Endothelial cell (in vitro differentiated cells): ENCODE measurements at places on chromosomes 1 and 21.

GRCh38 chr1:27350663-27351540, 9.1 kb downstream of the SYTL1 start:
- peak; percentile 56 for DNase-seq

GRCh38 chr1:236677641-236678235, 8.6 kb upstream of the ACTN2 start:
- DNase-seq, result no peak

- DNase-seq, result no peak
Observed at GRCh38 chr1:96157101-96157500, 564.5 kb upstream of the PTBP2 start.

DNA sequence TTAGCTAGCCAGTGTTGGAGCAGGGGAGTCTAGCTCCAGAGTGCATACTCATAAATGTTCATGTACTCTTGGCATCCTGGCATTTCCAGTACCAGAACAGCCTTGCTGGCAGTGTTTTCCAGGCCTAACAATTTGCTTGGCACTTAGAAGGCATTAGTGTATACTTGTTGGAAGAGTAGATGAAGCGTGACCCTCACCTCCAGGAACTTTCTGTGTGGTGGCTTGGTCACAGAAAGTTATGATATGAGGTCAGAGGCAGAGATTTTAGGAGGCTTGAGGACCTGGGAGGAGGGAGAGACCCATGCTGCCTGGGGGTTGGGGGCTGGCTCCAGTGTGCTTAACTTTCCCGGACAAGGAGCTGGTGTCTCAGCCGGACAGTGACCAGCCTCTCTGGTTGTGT, 52.7 kb upstream of the GCLM start:
- DNase-seq, result no peak

- DNase-seq, result no peak
Observed at GRCh38 chr1:92887465-92887864, 55.6 kb downstream of the RPL5 start.

DNA sequence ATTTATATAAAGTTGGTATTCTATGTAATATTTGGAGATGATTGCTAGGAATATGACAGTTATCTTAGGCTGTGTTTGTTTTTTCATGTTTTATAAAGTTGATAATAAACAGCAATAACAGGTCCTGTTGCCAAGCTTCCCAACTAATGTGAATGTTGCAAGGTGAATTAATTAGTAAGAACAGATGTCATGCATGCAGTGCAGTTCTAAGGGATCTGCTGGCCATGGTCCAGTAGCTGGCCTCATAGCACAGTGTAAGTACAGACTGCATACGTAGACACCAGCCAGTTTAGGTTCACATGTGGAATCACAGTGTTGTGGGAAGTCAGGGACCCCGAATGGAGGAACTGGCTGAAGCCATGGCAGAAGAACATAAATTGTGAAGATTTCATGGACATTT, 478.2 kb downstream of the NEGR1 start:
- no peak for DNase-seq

DNA sequence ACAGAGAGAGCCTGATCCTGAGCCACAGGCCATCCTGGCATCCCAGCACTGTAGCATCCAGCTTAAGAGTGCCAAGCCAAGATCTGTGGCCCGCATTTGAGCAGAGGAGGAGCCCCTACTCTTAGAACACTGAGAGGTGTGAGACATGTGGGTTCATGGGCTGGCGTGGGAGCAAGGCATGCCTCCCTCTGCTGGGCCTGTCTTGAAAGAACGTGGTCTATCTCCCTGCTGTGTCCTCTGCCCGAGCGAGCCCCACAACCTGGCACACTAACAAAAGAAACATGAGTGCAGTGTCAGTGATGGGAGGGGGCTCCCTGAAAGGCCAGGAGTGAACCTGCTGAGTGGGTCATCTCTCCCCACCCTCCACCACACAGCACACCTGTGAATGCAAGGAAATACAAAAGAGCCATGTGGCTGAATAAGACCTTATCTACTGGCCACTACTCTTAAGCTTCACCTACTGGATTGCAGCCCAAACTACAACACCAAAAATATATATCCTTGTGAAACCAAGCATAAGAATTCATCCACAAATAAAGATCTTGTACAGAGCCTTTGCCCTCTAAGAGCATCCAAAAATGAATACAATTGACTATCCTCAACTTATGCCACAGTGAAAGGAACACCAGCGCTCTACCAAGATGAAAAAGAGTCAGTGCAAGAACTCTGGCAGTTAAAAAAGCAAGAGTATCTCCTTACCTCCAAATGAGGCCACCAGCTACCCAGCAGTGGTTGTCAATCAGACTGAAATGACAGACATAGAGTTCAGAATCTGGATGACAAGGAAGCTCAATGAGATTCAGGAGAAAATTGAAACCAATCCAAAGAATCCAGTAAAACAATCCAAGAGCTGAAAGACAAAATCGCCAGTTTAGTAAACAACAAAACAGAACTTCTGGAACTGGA, 259.4 kb upstream of the DAB1 start:
- DNase-seq, result no peak

- peak; percentile 70 for DNase-seq
Observed at GRCh38 chr1:19762175-19762779, 37.4 kb downstream of the TMCO4 start.

DNA sequence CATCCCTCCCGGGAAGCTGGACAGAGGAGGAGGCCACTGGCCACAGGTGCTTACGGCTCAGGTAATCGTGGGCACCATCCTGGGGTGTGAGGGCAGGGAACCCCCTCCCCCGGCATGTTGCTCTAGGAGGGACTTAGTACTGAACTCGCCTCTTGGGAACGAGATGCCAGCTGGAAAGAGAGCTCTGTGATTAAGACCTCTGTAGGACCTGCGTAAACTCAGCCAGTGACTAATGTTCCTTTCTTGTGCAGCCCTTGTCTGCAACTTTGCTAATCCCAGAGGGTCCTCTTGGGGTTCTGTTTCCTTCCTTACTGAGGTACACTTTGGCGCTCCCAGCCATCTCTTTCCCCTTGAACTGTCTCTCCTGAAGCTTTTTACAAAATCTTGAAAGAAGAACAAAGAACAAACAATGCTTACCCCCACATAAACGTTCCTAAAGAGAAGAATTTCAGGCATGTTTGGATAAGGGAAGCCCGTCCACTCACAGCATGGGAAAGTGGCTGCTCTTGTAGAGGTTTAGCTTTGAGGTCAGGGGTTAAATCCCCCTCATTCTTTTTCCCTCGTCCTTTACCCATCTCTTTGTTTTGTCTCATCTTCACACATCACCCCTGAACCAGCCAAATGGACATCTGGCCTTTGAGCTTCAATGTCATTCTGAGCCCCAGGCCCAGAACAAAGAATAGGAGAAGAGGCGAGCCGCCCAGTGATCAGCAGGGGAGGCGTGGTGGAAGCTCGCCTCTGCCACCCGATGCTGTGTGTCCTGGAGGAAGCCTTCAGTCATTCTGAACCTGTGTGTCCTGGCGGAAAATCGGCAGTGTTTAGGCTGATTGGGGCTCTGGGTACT, 37.4 kb downstream of the CITED4 start:
- no peak for DNase-seq

DNA sequence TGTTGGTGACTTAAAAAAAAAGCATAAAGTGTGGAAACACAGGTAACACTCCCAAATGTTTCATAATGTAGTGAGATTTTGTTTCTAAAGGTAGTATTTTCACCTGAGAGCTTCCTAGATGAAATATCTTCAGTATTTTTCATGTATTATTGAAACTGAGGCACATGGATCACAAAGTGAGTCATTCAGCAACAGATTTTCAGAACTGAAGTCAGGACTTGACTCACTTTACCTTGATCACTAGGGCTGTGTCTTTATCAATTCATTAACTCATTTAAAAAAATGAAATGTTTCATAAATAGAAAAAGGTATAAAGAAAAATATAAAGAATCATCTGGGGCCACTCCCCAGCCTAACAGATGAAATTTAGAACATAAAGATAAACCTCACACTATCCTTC, 66.5 kb upstream of the RCC1 start:
- DNase-seq, result no peak

- no peak for DNase-seq
Observed at GRCh38 chr1:231190456-231190855, 28.6 kb downstream of the TRIM67 start.

- DNase-seq, result no peak
Observed at GRCh38 chr21:31914472-31914871, 41.7 kb downstream of the HUNK start.

DNA sequence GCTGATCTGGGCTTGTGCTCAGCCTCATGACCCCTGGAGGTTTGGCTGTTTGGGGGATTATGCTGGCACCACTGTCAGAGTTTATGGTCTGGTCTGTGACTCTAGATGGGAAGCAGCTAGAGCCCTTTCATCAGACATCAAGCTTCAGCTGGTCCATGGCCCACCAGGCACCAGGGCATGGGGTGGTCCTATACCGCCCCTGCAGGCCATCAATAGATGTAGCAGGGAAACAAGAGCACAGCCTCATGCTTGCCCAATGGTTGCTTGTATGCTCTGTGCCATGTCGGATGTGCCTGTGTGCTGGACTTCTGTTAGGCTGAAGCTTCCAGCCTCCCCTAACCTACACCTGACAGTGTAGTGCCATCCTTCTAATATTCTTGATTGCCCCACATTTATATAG, 71.1 kb upstream of the CD34 start:
- DNase-seq, result peak; percentile 56

DNA sequence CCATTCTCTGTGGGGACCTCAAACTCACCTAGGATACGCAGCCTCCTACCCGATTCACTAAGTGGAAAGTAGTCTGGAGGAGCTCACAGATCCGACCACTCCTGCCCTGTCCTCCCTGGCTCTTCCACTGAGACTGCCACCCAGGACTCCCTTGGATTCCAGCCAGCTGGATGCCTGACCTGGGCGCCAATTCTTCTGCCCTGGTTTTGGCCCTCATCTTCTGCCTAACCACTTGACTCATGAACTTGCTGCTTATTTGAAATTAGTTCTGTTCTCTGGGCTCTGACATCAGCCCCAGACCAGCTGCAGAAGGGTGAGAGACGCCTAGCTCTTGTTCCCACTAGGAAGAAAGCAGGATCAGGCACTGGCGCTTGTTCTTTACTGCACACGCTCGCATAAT, 48.9 kb downstream of the SLC35D1 start:
- no peak for DNase-seq

DNA sequence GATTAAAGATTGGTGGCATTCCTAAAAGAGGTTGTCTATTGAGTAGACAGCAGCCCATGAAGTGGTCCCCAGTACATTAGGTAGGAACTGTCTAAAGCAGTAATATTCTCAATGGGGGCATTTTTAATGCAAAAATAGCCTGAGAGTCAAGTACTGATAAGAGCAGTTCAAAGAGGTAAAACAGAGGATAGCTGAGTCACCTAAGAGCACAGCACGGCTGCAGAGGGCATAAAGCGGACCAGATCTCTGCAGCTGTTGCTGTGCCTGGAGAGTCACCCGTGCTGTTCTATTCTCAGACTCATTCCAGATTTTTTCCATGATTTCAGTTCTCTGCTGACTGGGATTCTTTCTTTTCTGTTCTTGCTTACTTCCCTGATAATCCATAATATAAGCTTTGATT, 313.2 kb downstream of the OLFM3 start:
- no peak for DNase-seq

GRCh38 chr21:28427394-28428022, 565.2 kb downstream of the LTN1 start:
- DNase-seq, result no peak

DNA sequence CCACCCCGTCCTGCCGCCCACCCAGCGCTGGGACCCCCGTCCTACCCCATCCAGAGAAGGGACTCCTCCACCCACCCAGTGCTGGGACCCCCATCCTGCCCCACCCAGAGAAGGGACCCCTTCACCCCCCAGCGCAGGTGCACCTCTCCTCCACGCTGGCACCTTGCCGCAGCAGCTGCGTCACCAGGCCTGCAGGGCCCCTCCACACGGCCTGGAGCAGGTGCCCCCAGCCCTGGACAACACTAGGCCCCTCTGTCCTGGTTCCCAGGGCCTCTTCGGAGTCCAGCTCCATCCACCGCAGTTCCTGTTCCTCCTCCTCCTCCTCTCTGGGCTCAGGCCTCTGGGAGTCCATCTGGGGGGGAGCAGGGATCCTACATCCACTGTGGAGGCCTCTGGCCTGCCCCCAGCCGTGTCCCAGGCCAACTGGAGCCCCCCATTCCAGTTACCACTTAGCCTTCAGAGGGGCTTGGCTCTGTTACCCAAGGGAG, 378 bp downstream of the ANKRD65 start:
- no peak for DNase-seq

GRCh38 chr1:72438270-72438669, 155.9 kb upstream of the NEGR1 start:
- no peak for DNase-seq
